ENCODE measurements at places on chromosomes 13 and 19. TPM values are rescaled to one million over a fixed set of nuclear protein-coding genes. Genes with fewer than 3 reads are reported as not detected.

The KCNC3 gene
- total RNA-seq: 10.6 TPM

The PTH2 gene
- not detected for total RNA-seq

The CGB3 gene
- total RNA-seq: not detected

The KIR2DL1 gene
- not detected for total RNA-seq

The IZUMO2 gene
- not detected for total RNA-seq

The ENOX1 gene
- 5.3 TPM for total RNA-seq

The RPL13A gene
- 3,956 TPM for total RNA-seq

The KLF1 gene
- total RNA-seq: not detected

The ZNF260 gene
- total RNA-seq: 6.2 TPM

The PPP2R1A gene
- 358 TPM for total RNA-seq

The WDR88 gene
- not detected for total RNA-seq

GRCh38 chr19:29841209-29841558, 29.4 kb downstream of the CCNE1 start:
- H3K27me3 ChIP-seq: no peaks in the 10 kb centered on the region
- DNase-seq: no peak
- H3K27ac ChIP-seq: no peak overlapping the region
- no peak overlapping the region for H3K4me3 ChIP-seq
- H3K36me3 ChIP-seq: no peaks in the 10 kb centered on the region

DNA sequence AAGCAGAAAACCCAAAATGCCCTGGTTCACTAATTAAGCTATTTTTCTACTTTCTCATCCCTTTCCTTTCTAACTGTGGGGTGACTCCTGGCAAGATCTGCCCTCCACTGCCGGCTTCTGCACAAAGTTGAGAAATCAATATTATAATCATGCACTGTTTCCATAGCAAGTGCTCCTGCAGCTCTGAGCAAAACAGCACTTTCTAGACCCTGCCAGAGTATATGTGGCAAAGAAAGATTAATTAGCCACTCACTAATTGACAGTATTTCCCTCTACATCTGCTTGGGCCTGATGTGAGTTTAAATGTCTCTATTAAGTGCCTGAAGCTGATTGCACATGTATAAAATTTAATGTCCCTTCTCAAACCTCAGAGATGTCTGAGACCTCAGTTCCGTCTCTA, 39.5 kb upstream of the FAM216B start:
- H3K27ac ChIP-seq: no peak overlapping the region
- no peak for DNase-seq
- H3K4me1 ChIP-seq: no peaks in the 10 kb centered on the region
- H3K36me3 ChIP-seq: no peaks in the 10 kb centered on the region

DNA sequence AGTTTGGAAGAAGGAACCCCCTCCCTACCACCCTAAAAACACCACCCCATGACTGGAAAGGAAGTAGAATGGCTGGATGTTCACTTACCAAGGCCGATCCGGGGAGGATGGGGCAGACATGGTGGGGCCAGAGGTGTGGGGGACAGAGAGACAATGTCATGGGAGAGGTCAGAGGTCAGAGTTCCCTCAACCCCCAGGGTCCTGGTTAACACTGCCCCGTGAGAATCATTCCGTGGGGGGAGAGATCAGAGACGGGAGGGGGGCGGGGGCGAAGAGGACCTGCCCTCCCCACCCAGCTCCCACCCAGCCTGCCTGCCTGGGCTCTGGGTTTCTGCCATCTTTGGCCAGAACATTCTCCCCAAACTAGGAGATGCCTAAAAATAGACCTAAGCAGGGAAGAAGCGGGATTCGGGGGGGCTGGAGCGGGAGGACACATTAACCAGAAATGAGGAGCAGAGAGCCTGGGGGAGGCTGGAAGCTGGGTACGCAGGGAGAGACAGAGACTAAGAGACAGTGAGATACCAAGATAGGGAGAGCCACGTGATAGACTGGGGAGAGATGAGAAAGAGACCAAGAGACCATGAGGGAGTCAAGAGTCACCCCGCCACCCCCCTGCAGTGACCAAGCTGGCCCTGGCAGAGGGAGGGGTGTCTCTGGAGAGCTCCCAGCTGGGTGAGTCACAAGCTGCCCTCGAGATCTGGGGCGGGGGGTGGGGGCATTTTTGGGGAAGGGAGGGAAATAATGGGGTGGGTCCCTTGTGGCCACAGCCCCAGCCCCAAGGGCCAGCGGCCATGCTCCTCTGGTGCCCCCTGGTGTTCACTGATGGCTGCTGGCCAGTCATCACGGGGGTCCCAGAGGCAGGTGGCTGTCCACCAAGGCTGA, 6.1 kb upstream of the KANK2 start:
- DNase-seq: peak; percentile 34
- no peaks in the 10 kb centered on the region for H3K36me3 ChIP-seq
- H3K27ac ChIP-seq: peak overlapping the region; percentile 85
- H3K4me3 ChIP-seq: no peak overlapping the region

DNA sequence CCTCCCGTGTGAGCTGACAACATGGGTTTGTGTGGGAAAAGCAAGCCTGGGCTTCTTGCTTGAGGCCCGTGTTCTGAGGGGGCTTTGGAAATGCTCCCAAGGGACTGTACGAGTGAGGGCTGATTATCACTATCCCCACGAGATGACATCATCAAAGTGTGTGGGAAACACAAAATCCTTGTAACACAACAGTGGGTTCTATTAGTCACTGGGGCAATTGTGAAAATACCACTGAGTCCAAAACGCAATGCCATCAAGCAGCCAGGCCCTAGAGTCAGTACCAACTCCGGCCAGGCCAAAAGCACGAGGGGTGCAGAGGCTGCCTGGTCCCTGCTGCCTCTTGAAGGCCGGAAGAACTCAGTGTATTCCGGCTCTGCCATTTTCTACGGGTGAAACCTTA, 29.6 kb downstream of the CAPS start:
- no peaks in the 10 kb centered on the region for H3K4me1 ChIP-seq
- no peak overlapping the region for H3K4me3 ChIP-seq
- DNase-seq: no peak
- no peaks in the 10 kb centered on the region for H3K27me3 ChIP-seq
- H3K27ac ChIP-seq: no peak overlapping the region
- no peaks in the 10 kb centered on the region for H3K36me3 ChIP-seq

GRCh38 chr13:27137759-27138158, 33.9 kb downstream of the USP12 start:
- DNase-seq: no peak
- H3K4me3 ChIP-seq: no peak overlapping the region
- H3K36me3 ChIP-seq: no peaks in the 10 kb centered on the region
- no peaks in the 10 kb centered on the region for H3K27me3 ChIP-seq
- H3K27ac ChIP-seq: no peak overlapping the region
- H3K4me1 ChIP-seq: no peaks in the 10 kb centered on the region

DNA sequence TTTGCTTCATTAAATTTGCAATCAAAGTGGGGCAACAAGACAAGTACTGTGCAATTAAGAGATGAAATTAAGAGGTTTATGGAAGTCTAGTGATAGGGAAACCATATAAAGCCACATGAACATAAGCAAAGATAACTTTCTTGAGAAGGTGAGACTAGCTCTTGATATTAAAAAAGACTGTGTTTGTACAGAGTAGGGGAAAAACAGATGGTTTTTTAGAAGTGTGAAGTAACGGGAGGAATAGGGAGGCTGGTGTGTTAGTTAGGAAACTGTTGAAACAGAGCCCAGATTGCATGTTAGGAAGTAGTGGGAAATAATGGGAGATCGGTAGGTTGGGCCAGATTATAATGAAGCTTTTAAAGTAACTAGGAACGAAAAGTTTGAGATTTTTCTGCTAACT, 149.8 kb upstream of the FREM2 start:
- no peak for DNase-seq
- no peaks in the 10 kb centered on the region for H3K36me3 ChIP-seq
- H3K4me1 ChIP-seq: no peaks in the 10 kb centered on the region
- no peak overlapping the region for H3K4me3 ChIP-seq
- H3K27ac ChIP-seq: no peak overlapping the region

DNA sequence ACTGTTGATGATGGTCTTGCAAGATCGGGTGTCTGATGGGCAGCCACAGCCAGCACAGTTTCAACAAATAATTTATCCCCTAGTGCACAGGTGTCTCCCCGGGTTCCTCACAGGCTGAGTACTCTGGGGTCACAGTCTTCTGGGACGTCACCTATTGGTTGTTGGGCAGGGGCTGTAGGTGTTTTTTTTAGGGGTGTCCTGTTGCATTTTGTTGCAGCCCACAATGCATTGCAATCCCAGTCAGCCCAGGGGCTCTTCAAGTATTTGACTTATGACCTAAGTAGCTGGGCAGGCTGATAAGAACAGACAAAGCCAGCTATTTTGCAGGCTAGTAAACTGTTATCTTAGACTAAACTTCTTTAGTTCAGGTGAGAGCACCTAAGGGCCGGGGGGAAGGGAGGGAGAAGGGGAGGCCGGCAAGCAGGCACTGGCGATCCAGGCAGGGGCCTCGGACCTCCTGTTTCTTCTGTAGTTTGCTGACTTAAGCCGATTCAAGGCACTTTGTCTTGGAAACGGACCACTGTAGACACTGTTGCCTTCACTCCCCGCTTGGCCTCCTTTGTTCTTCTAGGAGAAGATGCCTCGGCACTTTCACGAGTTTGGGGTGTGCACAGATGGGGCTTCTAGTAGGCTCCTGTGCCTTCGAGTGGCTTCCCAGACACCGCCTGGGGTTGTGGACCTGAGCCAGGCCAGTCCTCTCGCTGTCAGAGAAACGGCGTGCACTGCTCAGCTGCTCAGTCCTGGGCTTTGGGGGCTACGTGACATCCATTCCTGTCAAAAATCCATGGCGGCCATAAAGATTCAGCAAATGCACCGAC, 33.9 kb upstream of the GRTP1 start:
- H3K27ac ChIP-seq: no peak overlapping the region
- no peak for DNase-seq
- no peaks in the 10 kb centered on the region for H3K36me3 ChIP-seq
- H3K4me3 ChIP-seq: no peak overlapping the region

- no peaks in the 10 kb centered on the region for H3K4me1 ChIP-seq
- H3K4me3 ChIP-seq: no peak overlapping the region
- no peak for DNase-seq
These were observed 82.2 kb downstream of the EDNRB start for GRCh38 chr13:77836423-77836822.

GRCh38 chr19:58345558-58345957, 7.7 kb downstream of the A1BG start:
- peaks cover 3% of the 10 kb centered on the region for H3K27me3 ChIP-seq
- no peak overlapping the region for H3K27ac ChIP-seq
- H3K4me3 ChIP-seq: no peak overlapping the region
- DNase-seq: no peak
- H3K4me1 ChIP-seq: no peaks in the 10 kb centered on the region

DNA sequence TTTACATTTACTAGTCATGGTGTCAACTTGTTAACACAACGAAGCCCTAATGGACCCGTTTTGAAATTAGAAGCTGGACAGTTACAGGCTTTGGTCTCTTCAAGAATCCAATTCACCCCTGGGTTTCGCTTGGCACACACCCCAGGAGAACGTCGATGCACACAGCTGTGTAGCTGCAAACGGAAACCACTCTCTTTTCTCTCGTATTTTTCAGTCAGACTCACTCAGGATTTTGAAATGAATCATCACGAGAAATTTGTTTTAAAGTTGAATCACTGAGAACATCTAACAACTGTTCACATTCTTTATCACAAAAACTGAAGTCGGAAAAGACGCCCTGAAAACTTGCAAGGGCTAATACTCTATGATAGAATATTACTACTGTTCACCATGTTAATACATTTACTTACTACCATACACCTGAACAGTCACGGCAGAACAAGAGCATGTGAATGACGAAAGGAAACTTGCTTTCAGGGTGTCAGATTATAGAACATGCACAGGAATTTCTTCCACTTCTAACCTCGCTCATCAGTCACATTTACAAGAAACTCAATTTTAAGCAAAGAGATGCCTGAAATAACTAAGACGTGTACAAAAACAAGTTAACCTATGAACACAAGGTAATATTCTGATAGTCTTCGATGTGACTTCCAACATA, 4.7 kb downstream of the PNMA8A start:
- no peaks in the 10 kb centered on the region for H3K36me3 ChIP-seq
- no peak overlapping the region for H3K4me3 ChIP-seq
- H3K27me3 ChIP-seq: no peaks in the 10 kb centered on the region
- H3K27ac ChIP-seq: no peak overlapping the region
- DNase-seq: no peak

DNA sequence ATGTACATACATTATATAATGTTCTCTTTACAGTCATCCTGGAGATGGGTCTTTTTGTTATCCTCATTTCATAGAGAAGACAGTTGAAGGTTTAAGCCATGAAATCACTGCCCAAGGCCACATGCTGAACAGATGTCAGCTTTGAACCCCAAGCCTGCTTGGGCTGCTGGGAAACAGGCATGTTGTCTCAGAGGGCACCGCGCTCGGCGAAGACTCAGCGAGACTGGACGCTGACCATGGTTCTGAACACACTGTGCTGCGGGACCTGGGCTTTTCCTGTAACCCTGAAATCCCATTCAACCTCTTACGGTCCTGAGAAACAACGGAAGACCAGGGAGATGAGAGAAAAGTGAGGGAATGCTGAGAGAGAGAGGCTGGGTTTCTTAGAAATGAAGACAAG, 27.3 kb downstream of the LRFN3 start:
- H3K36me3 ChIP-seq: no peaks in the 10 kb centered on the region
- no peak for DNase-seq
- H3K27ac ChIP-seq: no peak overlapping the region
- H3K27me3 ChIP-seq: peaks cover 7% of the 10 kb centered on the region
- no peaks in the 10 kb centered on the region for H3K4me1 ChIP-seq

DNA sequence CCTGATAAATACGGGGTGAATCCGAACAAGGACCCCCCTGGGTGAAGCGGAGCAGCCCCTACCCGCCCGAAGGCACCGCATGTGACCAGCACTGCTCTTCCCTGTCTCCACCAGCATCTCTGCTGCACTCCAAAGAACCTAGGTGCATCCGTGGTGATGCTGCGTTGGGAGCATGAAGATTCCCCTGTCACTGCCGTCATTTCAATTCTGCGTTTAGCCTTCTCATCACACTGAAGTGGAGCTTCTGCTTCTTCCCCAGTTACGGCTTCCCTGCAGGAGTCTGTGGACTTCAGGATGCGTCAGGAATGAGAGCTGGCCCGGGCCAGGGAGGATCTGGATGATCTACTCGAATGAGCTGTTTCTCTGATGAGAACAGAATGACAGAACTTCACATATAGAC, 47.9 kb downstream of the SPACA7 start:
- H3K4me1 ChIP-seq: no peaks in the 10 kb centered on the region
- H3K27me3 ChIP-seq: no peaks in the 10 kb centered on the region
- H3K4me3 ChIP-seq: no peak overlapping the region
- no peak for DNase-seq
- H3K36me3 ChIP-seq: no peaks in the 10 kb centered on the region

DNA sequence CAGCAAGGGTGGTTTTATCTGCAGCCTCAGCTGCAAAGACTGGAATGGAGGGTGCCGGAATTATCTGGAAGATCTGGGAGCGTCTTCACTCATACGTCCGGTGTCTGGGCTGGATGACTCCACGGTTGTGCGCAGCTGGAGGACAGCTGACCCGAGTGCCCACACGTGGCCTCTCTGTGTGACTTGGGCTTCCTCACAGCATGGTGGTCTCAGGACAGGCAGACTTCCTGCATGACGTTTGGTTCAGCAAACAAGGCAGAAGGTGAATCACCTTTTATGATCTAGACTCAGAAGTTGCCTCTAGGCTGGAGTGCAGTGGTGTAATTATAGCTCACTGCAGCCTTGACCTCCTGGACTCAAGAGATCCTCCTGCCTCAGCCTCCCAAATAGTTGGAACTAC, 33.2 kb downstream of the CACNG6 start:
- H3K4me3 ChIP-seq: no peak overlapping the region
- H3K27me3 ChIP-seq: no peaks in the 10 kb centered on the region
- H3K4me1 ChIP-seq: no peaks in the 10 kb centered on the region
- DNase-seq: no peak

GRCh38 chr13:50914848-50915247, 5.3 kb downstream of the RNASEH2B start:
- DNase-seq: no peak
- H3K36me3 ChIP-seq: no peaks in the 10 kb centered on the region
- H3K27ac ChIP-seq: peak overlapping the region; percentile 26
- H3K4me3 ChIP-seq: no peak overlapping the region

Measured in prostate gland (tissue), 2 donors.